Activated CD4-positive, alpha-beta T cell treated with anti-CD3 and anti-CD28 coated beads, Interleukin-10, Interleukin-2, amounts not matched to agents 100 ng/mL and 50 ng/mL, durations not matched to agents 16 hours and 8 hours (primary cell): ENCODE measurements at places on chromosomes 3 and 15.
A peak's percentile ranks its signal among the peaks of the same experiment; 100 is the strongest.

GRCh38 chr3:147371140-147371539 lies 35.2 kb downstream of the ZIC4 start:
- DNase-seq = no peak

- peak; percentile 2 for DNase-seq
Observed at GRCh38 chr3:184965639-184966430, 153.9 kb downstream of the VPS8 start.

DNA sequence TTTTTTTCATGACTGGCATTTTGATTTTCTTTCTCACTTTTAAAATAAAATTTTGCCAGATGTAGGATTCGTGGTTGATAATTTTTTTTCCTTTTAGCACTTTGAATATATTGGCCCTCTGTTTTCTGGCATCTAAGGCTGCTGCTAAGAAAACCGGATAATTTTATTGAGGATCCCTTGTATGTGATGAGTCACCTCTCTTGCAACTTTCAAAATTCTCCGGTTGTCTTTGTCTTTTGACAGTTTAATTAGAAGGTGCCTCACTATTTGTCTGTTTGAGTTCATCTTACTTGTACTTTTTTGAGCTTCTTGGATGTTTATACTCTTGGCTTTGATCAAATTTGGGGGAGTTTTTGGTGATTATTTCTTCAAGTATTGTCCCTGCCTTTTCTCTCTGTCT lies 349.7 kb downstream of the LPP start:
- DNase-seq = no peak

- DNase-seq = peak; percentile 10
Observed at GRCh38 chr15:60840306-60840702, 361.4 kb upstream of the ICE2 start.
